Stimulated activated CD4-positive, alpha-beta T cell treated with anti-CD3 and anti-CD28 coated beads, TNF-alpha, amount 100 ng/mL, for 4 hours (primary cell): ENCODE measurements at places on chromosomes 7 and 10.

- DNase-seq: no peak
These were observed 37.4 kb downstream of the VCL start for GRCh38 chr10:74035303-74035702.

DNA sequence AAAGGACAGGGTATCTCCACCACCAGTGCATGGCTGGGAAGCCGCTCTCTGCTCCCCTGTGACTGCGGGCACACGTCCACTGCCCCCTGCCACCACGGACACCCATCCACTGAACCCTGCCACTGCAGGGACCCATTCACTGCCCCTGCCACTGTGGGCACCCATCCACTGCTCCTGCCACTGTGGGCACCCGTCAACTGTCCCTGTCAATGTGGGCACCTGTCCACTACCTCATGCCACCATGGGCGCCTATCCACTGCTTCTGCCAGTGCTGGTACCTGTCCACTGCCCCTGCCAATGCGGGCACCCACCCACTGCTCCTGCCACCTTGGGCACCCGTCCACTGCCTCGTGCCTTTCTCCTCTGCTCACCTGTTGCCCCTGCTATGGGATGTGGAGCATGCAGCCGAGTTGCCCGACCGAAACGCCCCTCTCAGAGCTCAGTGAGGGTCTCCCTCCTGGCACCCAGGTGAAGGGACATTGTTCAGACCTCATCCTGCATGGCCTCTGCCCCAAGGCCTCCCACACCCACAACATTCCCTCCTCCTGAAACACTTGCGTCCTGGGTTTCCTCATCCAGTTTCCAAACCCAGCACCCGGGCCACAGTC, 207.4 kb downstream of the ADARB2 start:
- DNase-seq: no peak

- no peak for DNase-seq
These were observed 25.4 kb upstream of the ZNF107 start for GRCh38 chr7:64640504-64640903.

- DNase-seq: no peak
These were observed 8.2 kb downstream of the ZCCHC24 start for GRCh38 chr10:79437111-79437814.

GRCh38 chr7:96118449-96119001, 203.4 kb downstream of the SLC25A13 start:
- DNase-seq: no peak
